ENCODE measurements at places on chromosomes 2 and 18. TPM values are rescaled to one million over a fixed set of nuclear protein-coding genes. Genes with fewer than 3 reads are reported as not detected.

The ZSCAN30 gene
- 14.9 TPM for total RNA-seq

The ECEL1 gene
- total RNA-seq, result not detected

The SIX2 gene
- total RNA-seq, result not detected

The MAP3K19 gene
- not detected for total RNA-seq

The SERPINB12 gene
- not detected for total RNA-seq

The APCDD1 gene
- not detected for total RNA-seq

The CPO gene
- total RNA-seq, result not detected

The UBXN4 gene
- total RNA-seq, result 40.2 TPM

The LYPD6 gene
- 3.9 TPM for total RNA-seq

The COL6A3 gene
- 4.3 TPM for total RNA-seq

The SLC4A3 gene
- not detected for total RNA-seq

The SLC19A3 gene
- not detected for total RNA-seq
